ENCODE measurements at places on chromosomes 5 and 9. TPM values are rescaled to one million over a fixed set of nuclear protein-coding genes. Genes with fewer than 3 reads are reported as not detected.

Gene TAF11L10
- not detected for total RNA-seq

Gene THBS4
- total RNA-seq = 1.00 TPM

Gene ITK
- total RNA-seq = not detected

Gene ACSL6
- 0.14 TPM for total RNA-seq

Gene RGS3
- 32.0 TPM for total RNA-seq

Gene TXNDC8
- not detected for total RNA-seq

Gene GRIN1
- total RNA-seq = 1.0 TPM

Gene GAS1
- total RNA-seq = 0.34 TPM

Gene SPINK13
- total RNA-seq = not detected

Gene MSMP
- not detected for total RNA-seq

Gene OR13C4
- total RNA-seq = not detected

Gene PCDHGA9
- total RNA-seq = 0.34 TPM

Gene LRRC70
- 1.9 TPM for total RNA-seq

Gene KIF12
- total RNA-seq = under 0.01 TPM

Gene ANKDD1B
- total RNA-seq = 0.68 TPM

Gene FANCG
- 7.5 TPM for total RNA-seq

Gene PCDHB3
- total RNA-seq = 0.57 TPM

Gene PCDHA10
- total RNA-seq = 1.6 TPM

Gene GRIA1
- under 0.01 TPM for total RNA-seq

Gene LCN15
- total RNA-seq = not detected

Gene GPR150
- total RNA-seq = 0.21 TPM

Gene CDH6
- 0.14 TPM for total RNA-seq

Gene IRF1
- 23.5 TPM for total RNA-seq

Gene RGP1
- total RNA-seq = 17.1 TPM

Gene ANKRD34B
- total RNA-seq = not detected

Gene FGF18
- total RNA-seq = 0.07 TPM

Gene IFNA21
- total RNA-seq = not detected

Gene DDX31
- total RNA-seq = 18.5 TPM

Gene CCDC107
- 14.4 TPM for total RNA-seq

Gene ABLIM3
- 11.3 TPM for total RNA-seq

Gene CRHBP
- total RNA-seq = not detected

Gene HMCN2
- under 0.01 TPM for total RNA-seq

Gene NPDC1
- total RNA-seq = 16.7 TPM

Gene RBM18
- 14.7 TPM for total RNA-seq

Gene ZDHHC11
- 5.0 TPM for total RNA-seq

Gene CCNO
- 1.6 TPM for total RNA-seq

Gene WNT8A
- not detected for total RNA-seq

Gene AGPAT2
- 42.0 TPM for total RNA-seq

Gene PTGS1
- 0.34 TPM for total RNA-seq

Gene GPX8
- 11.6 TPM for total RNA-seq

Gene MIGA2
- total RNA-seq = 26.9 TPM

Gene TSC1
- 39.9 TPM for total RNA-seq

Gene LCN1
- total RNA-seq = not detected

Gene FSTL4
- 0.34 TPM for total RNA-seq

Gene CDX1
- not detected for total RNA-seq

Gene CD274
- 20.2 TPM for total RNA-seq

Gene BARHL1
- total RNA-seq = not detected

Gene PCDHB8
- 0.57 TPM for total RNA-seq
